Caco-2 (cell line): ENCODE measurements at places on chromosomes 12 and 14.

- DNase-seq: peak; percentile 35
Measured at GRCh38 chr12:575129-575502, 88.1 kb downstream of the NINJ2 start.

GRCh38 chr12:49471557-49471956 is 67.3 kb upstream of the KCNH3 start:
- DNase-seq: no peak

DNA sequence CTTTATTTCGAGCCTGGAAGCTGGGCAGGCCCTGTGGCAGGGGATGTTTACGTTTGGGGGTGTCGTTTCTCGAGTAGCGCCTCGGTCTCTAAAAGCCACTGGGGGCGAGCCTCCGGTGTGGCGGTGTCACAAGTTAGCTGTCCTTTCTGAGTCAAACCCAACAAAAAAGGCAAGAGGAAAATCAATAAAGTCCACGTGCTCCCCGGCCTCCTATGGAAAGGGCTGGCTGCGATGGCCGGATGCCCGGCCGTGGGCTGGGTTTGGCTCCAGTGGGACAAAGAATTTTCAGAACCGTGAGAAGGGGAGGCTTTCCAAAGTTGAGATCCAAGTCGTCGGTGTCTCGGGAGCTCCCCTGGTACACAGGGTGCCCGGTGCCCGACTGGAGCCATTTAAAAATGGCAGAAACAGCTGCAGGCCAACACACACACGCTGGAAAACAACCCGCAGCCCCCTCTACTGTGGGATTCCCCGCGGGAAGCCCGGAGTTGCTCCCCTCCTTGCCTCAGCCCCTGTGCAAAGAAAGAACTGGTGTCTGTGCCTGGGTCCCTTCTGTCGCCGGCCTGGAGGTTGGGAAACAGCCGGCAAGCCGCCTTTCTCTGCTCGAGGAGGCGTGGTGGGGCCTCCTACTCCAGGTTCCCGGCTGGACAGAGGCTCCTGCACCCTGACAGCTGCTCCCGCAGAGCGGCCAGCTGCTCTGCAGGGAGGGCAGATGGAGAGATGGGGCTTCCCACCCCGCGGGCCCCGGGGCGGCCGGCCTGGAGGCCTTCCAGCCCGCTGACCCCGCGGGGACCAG is 1.9 kb downstream of the BCL7A start:
- peak; percentile 42 for DNase-seq

- DNase-seq: no peak
Measured at GRCh38 chr12:18468246-18469075, 207.1 kb downstream of the PIK3C2G start.

- DNase-seq: no peak
Measured at GRCh38 chr12:82970614-82971013, 283.9 kb downstream of the TMTC2 start.

DNA sequence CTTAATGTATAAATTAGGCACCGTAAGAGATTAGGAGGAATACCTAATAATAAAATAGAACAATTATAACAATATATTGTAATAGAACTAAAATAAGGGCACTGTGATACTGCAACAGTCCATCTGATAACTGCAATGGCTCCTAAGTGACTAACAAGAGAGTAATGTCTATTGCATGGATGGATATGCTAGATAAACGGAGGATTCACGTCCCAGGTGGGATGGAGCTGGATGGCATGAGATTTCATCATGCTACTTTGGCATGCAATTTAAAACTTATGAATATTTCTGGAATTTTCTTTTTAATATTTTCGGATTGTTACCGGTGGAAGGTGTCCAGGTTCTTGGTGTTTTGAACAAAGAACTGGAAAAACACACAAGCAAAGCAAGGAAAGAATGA is 2.2 kb upstream of the TMEM19 start:
- DNase-seq: no peak

DNA sequence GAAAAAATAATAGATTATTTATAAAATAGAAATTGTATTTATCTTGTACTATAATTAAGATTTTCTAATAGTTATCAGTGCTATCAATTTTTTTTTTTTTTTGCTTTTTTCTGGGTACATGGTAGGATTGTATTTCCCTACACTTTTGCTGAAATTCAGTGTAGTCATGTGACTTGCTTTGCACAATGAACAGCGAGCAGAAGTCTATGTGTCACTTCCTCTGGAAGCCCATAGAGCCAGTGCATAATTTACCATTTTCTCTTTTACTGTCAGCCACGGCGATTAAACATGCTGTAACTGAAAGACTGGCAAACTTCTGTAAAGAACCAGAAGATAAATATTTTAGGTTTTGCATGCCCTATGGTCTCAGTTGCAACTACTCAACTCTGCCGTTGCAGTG is 80.8 kb upstream of the PPP1R12A start:
- DNase-seq: no peak

DNA sequence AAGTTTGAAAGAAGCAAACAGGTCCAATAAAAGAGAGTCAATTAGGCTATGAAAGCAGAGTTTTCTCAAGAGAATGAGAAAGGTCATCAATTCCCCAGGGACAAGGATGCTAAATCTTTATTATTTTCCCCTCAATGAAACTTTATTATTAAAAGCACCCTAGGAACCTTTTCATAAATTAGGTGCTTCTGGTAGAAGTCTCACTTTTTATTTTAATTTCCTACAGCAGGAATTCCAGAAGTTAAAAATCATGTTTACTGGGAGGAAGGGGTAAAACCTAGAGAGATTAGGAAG is 223.2 kb upstream of the SOX5 start:
- DNase-seq: no peak

GRCh38 chr12:60577607-60578006 is 981.8 kb downstream of the SLC16A7 start:
- DNase-seq: peak; percentile 43

DNA sequence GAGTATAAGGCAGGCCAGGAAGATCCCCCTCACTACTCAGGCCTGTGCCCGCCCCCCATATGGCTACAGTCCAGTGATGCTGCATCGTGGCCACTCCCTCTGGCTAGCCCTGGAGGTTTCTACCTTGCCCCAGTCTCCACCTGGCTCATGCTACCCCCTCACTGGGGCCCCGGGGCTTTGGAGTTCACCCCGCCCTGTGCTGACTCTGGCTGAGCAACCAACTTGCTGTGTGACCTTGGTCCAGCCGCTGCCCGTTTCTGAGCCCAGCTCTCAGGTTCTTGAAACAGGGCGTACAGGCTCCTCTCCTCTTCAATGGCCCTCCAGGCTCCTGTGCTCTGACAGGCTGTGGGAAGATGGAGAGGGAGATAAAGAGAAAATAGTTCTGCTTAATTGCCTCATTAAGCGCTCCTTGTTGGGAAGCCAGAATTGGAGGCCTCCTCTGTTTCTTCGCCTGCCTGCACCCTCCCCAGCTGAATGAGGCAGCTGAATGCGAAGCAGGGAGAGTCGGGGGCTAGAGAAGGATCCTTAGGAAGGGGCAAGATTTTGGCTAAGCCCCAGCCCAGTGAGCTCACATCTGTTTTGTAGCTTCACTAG is 138.2 kb upstream of the NCOR2 start:
- DNase-seq: no peak

DNA sequence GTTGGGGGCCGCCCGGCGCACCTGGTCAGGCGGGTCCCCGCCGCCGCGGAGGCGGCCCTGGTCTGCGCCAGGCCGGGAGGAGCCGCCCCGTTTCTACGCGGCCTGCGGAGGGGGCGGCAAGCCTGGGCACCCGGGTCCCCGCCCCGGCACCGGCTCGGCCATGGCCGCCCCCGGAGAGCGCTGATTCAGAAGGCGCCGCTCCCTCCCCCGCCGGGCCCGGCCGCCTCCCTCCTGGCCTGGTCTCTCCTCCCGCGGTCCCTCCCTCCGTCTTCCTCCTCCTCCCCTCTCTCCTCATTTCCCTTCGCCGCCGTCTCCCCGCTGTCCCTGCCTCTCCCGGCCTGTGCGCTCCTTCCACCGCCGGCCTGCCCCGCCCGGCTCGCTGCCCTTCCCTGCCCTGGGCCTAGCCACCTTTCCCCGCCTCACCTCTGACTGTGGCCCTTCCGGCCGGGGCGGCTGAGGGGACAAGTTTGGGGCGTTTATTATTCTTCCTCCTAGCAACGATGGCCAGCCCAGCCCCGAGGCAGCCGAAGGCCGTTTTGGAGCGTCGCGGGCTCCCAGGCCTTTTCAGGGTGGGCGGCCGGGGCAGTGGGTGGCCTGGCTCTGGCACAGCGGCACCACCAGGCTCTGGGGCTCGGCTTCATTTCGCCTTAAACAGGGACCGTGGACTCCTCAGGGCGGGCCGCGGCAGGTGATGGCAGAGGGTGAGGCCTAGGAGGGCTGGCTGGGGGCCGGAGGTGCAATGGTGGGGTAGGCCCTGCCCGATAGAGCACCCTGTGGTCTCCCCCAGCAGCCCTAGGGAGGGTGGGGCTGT is 768 bp downstream of the CEP170B start:
- peak; percentile 67 for DNase-seq

DNA sequence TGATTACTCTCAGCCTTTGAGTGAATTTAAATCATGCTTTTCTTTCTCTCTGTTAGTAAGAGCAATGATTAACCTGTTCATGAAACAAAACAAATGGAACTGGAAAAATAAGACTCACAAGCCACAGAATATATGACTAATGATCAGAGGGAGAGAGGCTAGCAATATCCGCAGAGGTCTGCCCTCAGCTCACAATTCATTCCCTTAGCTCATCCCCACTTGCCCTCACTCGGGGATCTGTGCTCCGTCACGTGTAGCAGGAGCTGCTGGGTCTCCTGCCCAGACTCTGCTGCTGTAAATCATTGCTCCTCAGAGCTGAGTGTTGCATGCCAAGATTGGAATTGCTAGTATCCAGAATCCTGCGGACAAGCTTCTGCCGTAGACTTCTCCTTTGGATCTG is 53.1 kb upstream of the GNG2 start:
- no peak for DNase-seq

DNA sequence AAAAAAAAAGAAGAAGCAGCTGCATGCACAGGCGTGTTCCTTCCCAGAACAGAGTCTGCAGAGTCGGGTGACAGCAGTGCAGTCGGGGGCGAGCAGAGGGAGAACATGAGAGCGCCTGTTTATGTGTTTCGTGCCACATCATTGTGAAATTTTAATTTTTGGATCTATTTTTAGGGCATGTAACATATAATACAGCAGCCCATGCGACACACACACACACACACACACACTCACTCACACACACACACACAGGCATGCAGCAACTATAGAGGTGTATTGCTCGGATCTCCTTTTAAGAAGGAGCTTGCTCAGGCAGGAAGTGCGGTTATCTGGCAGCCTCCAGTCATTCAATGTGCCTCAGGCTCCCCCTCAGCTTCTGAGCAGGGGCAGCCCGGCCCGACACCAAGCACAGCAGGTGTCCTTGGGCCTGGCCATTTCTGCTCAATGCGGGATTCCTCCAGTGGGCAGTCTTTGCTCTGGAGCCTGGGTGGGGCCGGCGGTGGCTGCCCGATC is 71.8 kb downstream of the ZNF664 start:
- no peak for DNase-seq

DNA sequence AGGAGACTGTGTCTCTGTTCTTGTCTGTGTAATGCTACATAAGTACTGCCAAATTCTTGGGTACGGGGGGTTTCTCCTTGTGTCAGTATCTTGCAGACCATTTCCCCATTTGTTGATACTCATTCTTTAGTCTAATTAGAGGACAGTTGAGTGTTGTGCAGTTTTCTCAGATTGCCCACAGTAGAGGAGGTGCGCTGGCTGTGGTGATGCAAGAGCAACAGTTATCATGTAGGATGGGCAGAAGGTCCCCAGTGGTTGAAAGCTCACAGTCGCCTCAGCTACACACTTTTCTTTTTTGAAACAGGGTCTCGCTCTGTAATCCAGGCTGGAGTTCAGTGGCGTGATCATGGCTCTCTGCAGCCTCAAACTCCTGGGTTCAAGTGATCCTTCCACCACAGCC is 37.8 kb upstream of the ATP2A2 start:
- no peak for DNase-seq

GRCh38 chr12:27462151-27462694 is 15.7 kb downstream of the SMCO2 start:
- DNase-seq: no peak

DNA sequence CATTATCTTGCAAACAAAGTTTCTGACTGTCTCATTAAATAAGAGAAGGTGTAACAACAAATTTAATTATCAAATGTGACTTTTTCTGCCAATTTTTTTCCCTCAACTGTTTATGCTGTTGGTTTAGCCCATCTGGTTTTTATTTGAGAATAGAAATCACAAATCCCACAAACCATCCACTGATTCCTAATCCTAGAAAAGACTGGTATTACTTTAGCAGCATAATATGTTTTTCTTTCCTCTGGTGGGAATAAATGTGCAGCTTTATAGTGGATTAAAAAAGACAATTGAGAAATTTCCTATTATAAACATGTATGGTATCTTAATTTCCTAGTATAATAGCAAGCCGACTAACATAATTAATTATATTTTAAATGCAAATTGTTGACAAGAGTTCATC is 257.9 kb upstream of the FOXN3 start:
- no peak for DNase-seq

DNA sequence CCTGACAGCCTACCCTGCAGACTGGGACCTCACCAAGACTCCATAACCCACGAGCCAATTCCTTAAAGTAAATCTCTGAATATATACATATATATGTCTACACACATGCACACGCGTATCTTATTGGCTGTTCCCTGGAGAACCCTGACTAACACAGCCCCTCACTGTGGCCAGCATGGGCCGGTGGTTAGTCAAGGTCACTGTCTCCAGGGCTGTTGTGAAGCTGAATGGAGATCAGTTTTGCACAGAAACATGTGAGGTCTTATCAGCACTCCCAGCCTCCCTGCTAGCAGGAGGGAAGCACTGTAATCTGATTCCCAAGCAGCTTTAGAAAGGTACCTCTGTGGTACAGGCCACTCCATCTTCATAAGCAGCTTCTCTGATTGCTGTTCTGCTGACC is 46.6 kb upstream of the PLEKHG6 start:
- no peak for DNase-seq
